ENCODE measurements at places on chromosomes 3 and 15.

GRCh38 chr3:178236555-178237277 lies 299.5 kb upstream of the KCNMB2 start:
- DNase-seq, result no peak

GRCh38 chr3:141229132-141229531 lies 2.5 kb upstream of the PXYLP1 start:
- no peak for DNase-seq

GRCh38 chr3:10672422-10672821 lies 143.6 kb upstream of the SLC6A11 start:
- no peak for DNase-seq

DNA sequence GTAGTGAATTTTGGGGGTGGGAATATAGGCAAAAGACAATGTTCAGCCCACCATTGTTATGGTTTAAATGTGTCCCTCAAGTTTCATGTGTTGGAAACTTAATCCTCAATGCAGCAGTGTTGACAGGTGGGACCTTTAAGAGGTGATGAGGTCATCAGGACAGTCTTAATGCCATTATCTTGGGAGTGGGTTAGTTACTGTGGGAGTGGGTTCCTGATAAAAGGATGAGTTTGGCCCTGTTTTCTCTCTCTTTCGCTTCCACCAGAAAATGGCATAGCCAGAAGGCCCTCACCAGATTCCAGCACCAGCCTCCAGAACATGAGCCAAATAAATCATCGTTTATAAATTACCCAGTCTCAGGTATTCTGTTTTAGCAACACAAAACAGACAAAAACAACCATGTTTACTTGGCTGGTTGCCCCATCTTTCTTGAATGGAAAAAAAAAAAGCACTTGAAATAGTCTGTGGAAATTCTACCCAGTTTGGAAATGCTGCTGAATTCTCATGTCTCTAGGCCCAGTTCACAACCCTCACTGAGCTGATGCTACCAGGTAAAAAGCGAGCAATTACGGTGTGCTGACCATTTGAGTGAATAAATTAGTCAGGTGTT lies 31.0 kb upstream of the MFSD1 start:
- no peak for DNase-seq

DNA sequence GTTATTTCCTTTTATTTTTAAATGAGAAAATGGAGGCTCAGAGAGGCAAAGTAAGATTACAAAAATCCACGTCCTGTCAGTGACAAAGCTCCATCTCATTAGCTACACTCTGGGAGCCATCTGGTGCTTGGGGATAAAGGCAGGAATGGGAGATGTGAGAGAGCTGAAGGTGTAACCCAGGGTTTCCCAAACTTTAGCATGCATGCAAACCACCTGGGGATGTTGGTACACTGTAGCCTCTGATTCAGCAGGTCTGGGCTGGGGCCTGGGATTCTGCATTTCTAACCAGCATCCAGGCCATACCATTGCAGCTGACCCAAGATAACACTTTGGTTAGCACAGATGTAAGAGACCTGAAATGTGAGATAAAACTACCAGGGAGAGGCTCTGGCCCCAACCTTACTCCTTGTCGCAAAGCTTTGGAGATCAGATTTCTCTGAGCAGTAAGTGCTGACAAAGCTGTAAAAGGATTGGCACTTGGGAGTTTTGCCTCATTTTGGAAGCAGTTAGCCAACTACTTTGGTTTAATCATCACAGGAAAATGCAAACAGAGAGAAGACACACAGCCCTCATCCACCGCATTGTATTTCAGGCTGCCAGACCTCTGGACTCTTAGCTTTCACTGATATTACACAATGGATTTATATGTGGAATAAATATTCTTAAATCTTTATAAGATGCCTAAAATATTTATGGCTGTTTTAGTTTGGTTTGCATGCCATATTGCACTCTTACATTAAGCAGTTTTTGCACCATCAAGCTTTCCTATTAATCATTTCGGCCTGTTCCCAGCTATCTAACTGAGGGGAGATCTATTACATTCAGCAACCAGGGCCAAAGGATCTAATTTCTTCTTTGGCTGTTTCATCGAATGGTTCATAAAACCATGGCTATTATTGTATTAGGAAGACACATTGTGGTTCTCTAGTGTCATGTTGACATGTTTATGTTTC lies 263.0 kb downstream of the EBLN2 start:
- DNase-seq, result no peak

- no peak for DNase-seq
These were observed 23.2 kb downstream of the SLC41A3 start for GRCh38 chr3:126060613-126061145.

GRCh38 chr15:101559952-101560351 lies 70.4 kb upstream of the PCSK6 start:
- DNase-seq, result no peak

DNA sequence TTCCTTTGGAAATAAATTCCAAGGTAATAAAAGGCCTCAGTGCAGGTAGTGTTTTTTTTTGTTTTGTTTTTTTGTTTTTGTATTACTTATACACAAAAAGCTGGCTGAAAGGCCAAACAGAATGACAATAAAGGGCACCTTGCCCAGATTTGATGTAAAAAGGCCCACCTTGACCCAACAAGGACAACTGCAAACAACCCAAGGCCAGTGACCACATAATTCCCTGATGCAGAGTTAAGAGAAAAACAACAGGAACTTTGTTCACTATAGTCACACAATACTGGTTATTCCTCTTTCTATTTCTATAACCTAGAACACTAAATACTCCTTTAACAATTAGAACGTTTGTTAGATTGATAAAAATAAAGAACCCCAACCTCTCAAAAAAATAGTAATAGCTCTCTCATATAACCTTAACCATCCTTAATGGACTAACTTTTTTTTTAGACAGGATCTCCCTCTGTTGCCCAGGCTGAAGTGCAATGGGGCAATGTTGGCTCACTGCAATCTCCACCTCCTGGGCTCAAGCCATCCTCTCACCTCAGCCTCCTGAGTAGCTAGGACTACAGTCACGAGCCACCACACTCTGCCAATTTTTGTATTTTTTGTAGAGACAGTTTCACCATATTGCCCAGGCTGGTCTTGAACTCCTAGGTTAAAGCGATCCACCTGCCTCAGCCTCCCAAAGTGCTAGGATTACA lies 113.3 kb downstream of the MAGI1 start:
- no peak for DNase-seq

GRCh38 chr3:98692787-98693473 lies 70.2 kb upstream of the ST3GAL6 start:
- no peak for DNase-seq

- DNase-seq, result no peak
These were observed 4.5 kb downstream of the FAM131A start for GRCh38 chr3:184341925-184342324.

GRCh38 chr3:169954142-169954756 lies 12.4 kb upstream of the SEC62 start:
- DNase-seq, result no peak

DNA sequence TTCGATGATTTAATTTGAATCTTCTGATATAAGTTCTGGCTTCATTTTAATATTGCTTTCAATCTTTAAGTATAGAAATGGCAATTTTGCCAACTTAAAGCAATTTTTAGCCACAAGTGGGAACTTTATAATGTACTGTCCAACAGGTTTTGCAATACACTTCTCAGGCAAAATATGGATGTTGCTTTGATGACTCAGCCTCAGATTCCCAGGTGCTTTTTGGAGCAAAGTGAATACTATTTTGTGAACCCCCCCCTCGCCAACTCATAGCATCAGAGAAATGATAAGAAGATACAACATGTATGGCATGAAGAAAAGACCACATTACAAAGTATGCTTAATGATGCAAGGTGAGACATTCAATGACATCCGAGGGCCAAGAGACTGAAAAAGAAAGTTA lies 158.1 kb downstream of the GABRB3 start:
- no peak for DNase-seq

DNA sequence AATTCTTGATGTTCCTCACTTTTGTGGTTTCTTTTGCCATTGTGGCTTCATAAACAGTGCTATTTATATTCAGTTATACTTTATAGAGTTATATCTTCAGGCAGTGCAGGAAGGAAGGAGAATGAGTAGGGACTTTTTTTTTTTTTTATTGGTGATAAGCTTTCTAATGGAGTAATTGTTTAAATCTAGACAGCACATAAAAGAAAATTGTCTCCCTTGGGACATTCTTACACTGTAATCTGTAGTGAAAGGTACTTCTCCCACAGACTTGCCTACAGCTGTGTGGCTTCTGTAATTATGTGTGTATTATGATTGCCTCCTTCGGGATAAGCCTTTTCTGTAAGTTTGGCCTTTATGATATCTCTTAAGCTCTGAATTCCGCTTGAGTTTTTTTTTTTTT lies 41.6 kb downstream of the WDR76 start:
- DNase-seq, result no peak

- DNase-seq, result no peak
These were observed 45.7 kb downstream of the TGM4 start for GRCh38 chr3:44920081-44920480.

DNA sequence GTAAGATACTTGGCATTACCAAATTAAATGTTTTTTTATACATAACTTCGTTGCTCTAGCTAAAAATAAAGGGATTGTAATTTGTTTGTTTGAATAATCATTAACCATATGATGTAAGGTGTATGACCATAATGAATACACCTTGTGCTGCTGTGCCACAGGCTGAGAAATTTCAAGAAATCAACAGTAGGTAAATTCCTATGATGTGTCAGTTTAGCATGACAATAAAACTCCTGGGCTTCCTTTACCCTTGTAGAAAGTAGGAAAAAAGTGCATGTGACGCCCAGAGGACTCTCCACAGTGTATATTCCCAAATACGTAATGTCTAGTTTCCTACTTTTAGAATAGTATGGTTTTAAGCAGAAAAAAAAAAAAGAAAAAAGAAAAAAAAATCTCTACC lies 208.1 kb downstream of the SATB1 start:
- DNase-seq, result no peak
